ENCODE measurements at places on chromosomes 16 and 17.

DNA sequence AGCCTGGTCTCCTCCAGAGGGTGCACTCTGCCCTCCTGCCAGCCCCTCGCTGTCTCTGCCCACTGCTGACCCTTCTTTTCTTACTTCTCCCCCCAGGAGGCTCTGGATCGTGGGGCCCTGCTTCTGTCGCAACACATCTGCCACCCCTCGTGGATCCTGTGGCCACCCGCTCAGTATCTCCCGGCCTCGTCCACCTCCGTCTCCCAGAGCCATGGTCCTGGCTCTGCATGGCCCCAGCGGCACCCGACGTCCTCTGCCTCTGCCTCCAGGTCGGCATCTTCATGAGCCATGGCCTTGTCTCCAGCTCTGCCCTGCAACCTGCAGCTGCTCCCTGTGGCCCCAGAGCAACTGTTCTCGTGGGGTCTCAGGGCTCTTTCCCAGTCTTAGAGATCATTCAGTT lies 12.1 kb upstream of the ACSF3 start:
- DNase-seq = no peak

GRCh38 chr17:37744961-37745800 lies at the start of gene HNF1B:
HNF1B (minus strand) TSS chr17:37745059; CDS start chr17:37744884, 175 bp downstream.
- DNase-seq = peak; percentile 57

DNA sequence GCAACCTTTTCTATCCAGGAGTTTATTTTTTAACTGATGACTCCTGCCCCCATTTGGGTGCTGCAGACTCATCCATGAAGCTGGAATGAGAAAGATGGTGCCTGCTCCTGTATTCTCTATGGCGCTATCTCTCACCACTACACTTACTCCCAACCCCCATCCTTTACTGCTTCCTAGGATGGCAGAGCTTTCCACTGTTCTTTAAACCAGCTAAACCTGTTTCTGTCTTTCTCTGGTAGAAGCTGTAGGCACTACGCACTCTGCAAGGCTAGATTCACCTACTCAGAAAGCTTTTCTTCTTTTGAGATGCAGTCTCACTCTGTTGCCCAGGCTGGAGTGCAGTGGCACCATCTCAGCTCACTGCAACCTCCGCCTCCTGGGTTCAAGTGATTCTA lies 47.0 kb downstream of the ADAMTS18 start:
- no peak for DNase-seq

GRCh38 chr17:45384789-45385262 lies 47.8 kb downstream of the ARHGAP27 start:
- DNase-seq = no peak

- DNase-seq = no peak
Measured at GRCh38 chr16:25052530-25052929, 37.4 kb upstream of the ARHGAP17 start.

- no peak for DNase-seq
Measured at GRCh38 chr17:78556812-78557211, 20.4 kb downstream of the DNAH17 start.

DNA sequence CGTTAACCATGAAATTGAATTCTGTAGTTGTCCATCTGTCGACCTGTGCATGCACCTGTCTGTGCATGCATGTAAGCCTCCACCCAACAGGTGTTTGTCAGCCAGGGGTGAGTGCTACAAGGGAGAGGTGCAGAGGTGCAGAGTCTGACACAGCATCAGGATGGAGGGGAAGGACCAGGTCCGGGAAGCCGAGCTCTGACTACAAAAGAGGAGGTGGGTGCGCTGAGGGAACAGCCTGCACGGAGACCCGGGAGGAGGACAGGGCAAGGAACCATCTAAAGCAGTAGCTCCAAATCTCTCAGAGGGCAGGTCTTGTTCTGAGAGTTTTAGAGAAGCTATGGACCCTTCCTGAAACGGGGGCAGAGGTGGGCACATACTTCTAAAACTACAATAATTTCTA lies 54.1 kb downstream of the B9D1 start:
- no peak for DNase-seq

- no peak for DNase-seq
Measured at GRCh38 chr16:89517128-89517527, 8.9 kb downstream of the SPG7 start.

DNA sequence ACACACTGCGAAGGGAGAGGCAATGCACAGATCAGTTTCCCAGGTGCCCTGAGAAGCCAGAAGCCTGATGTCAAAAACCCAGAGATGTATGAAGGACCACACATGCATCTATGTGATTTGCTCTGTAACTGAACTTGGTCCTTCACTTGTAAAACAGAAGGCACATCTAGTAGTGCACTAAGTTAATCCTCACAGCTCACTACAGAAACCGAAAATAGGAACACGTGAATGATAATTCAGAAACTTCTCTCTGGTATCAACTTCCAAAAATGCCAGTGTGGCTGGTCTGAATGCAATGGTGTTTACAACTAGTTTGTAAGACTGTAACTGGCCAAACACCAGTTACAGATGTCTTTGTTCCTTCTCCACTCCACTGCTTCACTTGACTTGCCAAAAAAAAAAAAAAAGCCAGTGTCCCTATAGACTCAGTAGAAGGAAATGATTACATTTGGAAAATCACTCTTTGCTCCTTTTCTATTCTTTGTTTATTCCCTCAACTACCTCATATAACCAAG lies 11.3 kb downstream of the ANKRD40 start:
- DNase-seq = no peak

DNA sequence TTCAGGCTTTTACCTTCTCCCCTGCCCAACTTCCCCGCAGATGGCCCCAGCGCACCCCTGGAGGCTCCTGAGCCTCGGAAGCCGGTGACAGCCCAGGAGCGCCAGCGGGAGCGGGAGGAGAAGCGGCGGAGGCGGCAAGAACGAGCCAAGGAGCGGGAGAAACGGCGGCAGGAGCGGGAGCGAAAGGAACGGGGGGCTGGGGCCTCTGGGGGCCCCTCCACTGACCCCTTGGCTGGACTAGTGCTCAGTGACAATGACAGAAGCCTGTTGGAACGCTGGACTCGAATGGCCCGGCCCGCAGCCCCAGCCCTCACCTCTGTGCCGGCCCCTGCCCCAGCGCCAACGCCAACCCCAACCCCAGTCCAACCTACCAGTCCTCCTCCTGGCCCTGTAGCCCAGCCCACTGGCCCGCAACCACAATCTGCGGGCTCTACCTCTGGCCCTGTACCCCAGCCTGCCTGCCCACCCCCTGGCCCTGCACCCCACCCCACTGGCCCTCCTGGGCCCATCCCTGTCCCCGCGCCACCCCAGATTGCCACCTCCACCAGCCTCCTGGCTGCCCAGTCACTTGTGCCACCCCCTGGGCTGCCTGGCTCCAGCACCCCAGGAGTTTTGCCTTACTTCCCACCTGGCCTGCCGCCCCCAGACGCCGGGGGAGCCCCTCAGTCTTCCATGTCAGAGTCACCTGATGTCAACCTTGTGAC lies 3.6 kb downstream of the MAPK7 start:
- DNase-seq = no peak

GRCh38 chr16:9372934-9373890 lies 281.8 kb downstream of the HAPSTR1 start:
- DNase-seq = no peak

DNA sequence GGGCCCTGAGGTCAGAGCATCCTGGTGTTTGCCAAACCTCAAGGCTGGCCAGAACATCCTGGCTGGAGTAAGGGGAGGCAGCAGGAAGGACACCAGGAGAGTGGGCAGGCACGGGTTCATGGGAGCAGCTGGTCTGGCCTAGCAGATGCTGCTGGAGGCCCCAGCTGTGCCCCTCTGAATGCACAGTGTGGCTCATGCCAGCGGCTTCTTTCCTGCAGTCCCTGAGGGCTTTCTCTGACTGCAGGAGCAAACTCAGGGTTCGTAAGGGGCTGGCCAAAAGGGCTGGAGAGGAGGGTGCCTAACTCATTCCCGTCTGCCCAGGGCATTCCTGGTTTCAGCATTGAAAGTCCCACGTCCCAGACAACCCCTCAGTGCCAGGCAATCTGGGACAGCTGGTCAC lies 78.7 kb downstream of the ZDHHC7 start:
- DNase-seq = no peak

- no peak for DNase-seq
Measured at GRCh38 chr16:1777375-1778199, 4.7 kb upstream of the MRPS34 start.

DNA sequence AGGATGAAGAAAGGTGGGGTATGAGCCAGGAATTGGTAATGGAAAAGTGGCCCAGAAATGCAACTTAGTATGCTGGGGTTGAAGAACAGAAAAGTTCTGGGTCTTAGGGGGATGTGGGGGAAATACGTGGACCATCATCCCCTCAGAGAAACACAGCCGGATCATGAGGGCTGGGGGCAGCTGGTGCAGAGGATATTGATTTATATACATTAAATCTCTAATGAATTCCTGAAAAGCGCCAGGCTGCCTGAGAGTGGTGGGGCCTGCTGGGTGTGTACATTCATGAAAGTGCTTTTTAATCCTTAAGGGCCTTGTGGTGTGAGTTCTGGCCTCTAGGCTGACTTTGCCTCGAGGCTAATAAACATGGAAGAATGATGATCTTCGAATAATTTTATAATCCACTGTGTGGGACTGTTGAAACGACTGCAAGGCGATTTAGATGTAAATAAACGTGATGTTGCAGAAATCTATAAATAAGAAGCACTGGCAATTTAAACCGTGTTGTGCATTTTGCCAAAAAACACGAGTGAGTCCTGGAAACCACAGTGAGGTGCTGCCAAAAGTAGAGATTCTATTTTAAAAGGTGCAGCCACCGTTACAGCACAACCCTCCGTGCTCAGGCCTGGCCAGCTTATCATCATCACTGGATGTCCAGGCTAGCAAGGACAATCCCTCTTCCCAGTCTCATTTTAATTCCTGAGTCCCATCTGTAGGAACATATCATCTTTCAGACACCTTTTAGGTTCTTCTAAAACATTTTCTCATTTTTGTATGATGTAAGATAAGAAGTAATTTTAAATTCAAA lies 32.1 kb downstream of the PRKAR1A start:
- no peak for DNase-seq

- DNase-seq = no peak
Measured at GRCh38 chr17:66522591-66523272, 220.3 kb downstream of the PRKCA start.

GRCh38 chr17:77503916-77504651 lies 363.3 kb downstream of the SEC14L1 start:
- DNase-seq = peak; percentile 11

- no peak for DNase-seq
Measured at GRCh38 chr17:46008591-46008990, 9.5 kb downstream of the STH start.

GRCh38 chr16:58038219-58038641 lies 12.7 kb downstream of the MMP15 start:
- no peak for DNase-seq

Measured in CD4-positive, alpha-beta T cell treated with Interleukin-15 for 1 hour (primary cell).